ENCODE measurements at places on chromosomes 16 and 17.

- no peak for DNase-seq
Observed at GRCh38 chr16:84047626-84048025, 5.0 kb upstream of the SLC38A8 start.

GRCh38 chr16:88800277-88800592 lies 3.4 kb upstream of the CDT1 start:
- DNase-seq = no peak

- DNase-seq = peak; percentile 37
Observed at GRCh38 chr17:49031965-49032928, 35.1 kb downstream of the IGF2BP1 start.

DNA sequence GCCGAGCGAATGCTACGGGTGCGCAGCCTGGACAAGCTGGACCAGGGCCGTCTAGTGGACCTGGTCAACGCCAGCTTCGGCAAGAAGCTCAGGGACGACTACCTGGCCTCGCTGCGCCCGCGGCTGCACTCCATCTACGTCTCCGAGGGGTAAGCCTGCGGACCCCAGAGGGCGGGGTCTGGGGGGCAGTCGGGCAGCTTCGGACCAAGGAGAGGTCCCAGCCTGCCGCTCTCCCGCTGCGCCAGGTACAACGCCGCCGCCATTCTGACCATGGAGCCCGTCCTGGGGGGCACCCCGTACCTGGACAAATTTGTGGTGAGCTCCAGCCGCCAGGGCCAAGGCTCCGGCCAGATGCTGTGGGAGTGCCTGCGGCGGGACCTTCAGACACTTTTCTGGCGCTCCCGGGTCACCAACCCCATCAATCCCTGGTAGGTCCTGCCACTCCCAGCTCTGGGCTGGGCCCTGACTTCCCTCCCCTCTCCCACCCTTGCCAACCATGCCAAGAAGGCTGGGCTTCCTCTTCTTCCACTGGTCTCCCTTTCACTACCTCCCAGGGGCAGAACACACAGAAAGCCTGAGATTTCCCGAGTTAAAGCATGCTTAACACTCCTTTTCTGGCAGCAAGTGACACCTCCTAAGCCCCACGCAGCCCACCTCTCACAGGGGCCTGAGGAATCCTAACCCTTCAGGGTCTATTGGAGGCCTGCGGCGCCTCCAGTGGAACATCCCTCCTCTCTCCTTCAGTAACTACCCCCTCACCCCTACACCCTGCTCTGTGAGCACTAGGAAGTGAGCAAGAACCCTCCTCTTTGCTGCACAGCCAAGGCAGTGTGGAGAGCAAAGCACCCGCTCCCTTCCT lies 3.2 kb downstream of the NAGS start:
- DNase-seq = no peak

- no peak for DNase-seq
Observed at GRCh38 chr16:4888428-4889135, 41.3 kb downstream of the UBN1 start.

DNA sequence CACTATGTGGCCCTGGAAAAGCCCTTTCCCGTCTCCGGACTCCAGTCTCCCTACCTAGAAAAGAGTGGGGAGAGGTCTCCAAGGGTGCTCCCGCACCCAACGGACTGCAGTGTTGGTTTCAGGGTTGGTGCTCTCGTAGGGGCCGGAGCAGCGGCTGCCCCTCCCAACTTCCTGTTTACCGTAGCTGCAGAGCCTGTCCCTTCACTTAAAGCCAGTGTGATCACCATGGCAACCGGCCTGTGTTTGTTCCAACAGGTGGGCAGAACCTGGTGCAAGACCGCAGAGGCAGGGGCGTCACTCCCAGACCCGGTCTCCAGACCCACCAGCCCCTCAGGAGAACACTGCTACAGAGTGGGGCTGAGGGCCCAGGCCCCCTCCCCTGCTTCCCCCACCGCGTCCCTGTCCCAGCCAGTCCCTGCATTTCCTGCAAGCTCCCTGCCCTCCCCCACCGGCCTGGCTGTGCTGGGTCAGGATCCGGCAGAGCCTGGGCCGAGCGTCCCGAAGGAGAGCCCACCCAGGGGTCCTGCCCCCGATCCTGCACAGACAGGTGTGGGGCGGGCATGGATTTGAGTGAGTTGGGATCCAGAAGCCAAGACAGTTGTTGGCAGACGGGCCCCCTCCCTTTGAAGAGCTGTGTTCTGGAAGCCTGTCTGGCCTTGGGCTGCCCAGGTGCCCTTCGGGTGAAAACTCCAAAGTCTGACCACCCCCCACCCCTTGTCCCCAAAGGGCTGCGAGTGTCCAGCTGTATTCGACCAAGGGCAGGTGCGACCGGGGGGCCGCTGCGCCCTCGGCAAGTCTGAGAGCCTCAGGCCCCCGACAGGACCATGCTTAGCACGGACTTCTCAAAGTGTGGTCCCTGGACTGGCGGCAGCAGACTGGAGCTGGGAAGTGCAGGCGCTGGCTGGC lies 1.5 kb upstream of the BAIAP3 start:
- no peak for DNase-seq

DNA sequence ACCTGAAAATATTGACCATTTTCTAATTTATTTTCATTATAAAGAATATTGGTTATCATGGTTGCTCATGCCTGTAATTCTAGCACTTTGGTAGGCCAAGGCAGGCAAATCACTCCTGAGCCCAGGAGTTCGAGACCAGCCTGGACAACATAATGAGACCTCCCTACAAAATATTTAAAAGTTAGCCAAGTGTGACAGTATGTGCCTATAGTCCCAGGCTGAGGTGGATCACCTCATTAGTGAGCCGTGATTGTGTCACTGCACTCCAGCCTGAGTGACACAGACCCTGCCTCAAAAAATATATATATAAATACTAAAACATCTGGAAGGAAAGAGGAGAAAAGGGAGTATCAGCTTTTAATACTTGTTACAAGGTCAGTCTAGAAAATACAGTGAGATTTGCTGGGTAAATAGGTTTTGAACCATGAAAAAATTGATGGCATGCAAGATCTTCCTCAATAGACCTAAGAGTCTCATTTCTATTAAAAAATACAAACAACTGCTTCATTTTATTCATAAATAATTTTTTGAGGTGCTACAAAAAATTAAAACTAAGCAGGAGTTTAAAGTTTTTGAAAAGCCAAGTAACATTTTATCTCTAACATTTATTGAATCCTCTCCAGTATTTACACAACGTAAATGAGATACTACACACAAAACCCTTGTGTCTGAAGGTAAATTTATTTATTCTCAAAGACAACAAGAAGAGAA lies 47.7 kb downstream of the TUBD1 start:
- DNase-seq = no peak

GRCh38 chr16:85418978-85419491 lies 194.1 kb upstream of the GSE1 start:
- no peak for DNase-seq

DNA sequence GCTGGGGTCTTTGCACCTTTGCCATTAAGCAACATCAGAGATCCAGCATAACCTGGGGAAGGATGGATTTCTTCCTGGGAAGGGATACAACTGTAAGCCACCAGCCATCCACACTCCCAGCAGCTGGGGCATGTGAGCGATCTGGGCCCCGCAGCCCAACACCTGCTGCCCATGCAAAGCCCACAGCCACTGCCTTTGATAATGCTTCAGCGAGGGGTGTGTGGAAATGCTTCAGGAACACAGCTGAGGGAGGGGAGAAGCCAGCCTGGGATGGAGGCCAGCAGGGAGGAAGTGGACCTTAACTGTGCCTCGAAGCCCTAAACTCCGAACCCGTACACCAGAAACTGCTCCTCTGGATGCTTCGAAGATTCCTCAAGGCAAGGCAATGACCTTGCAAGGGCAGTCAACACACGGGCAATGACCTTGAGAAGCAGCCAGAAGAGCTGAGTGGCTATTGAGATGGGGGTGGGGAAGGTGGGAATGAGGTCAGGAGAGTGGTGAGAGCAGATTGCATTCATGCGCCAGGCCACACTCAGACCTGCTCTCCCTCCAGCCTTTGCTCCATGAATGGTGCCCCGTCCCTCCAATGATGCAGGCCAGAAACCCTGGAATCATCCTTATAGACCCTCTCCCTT lies 49.1 kb downstream of the KATNIP start:
- DNase-seq = no peak

DNA sequence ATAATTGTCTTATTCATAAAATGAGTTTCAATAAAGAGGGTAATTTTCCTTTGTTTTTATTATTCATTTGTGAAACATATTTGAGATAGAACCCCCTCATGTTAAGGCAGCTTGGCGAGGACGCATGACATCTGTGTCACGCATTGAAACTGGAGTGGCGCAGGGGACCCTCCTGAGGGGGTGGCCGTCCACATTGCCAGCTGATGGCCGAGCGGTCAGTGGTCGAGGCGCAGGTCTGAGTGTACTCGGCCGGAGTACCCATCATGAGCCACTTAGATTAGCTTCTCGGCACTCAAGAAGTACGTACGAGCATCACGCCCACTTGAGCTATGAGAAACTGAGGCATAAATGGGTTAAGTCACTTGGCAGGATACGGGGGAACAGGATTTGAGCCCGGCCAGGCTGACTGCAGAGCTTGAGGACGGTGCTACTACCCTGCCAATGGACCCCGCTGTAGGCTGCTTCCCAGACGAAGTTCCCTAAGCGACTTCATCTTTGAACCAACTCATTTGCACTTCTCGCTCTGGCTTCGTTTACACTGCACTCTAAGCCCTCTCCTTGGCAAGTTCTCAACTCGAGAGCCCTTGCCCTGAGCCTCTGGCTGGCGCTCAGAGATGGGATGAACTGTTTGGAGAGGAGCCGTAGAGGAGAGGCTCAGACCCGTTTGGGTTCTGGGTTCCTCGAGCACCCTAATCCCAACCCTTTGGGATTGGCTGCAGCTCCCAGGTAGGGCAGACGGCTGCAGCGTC lies 91.8 kb downstream of the SDK2 start:
- DNase-seq = no peak

- no peak for DNase-seq
Observed at GRCh38 chr17:75371981-75372380, 33.5 kb downstream of the GRB2 start.

GRCh38 chr16:68281368-68282063 lies 17.2 kb downstream of the SLC7A6 start:
- DNase-seq = no peak

Data from GOT3 (cell line).